ENCODE measurements at places on chromosomes 4 and X. TPM values are rescaled to one million over a fixed set of nuclear protein-coding genes. Genes with fewer than 3 reads are reported as not detected.
A peak's percentile ranks its signal among the peaks of the same experiment; 100 is the strongest.

DNA sequence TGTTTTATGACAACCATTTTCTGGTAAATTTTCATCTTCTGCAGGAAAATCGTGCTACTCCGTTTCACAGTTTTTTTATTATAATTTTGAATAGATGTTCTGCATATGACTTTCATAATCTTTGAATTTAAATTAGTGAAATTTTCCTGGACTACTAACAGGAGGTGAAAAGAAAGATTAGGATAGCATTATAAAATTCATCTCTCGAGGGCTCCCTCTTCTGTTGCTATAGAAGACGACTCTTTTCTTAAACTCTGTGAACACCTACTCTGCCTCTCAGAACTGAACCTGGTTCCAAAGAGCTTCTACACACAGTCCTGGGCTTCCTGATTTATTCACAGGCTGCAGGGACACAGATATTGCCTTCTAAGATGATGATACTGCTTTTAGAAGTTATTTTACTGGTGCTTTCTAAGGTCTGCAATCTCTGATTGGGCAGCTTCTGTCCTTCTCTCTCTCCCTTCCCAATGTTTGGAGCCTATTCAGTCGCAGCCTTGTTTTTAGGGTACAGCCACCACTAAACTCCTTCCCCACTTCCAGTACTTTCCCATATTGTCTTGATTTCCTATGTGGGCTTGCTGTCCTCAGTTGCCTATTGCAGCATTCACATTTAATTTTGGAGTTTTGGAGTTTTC, 10.1 kb upstream of the SAP30 start:
- DNase-seq: no peak

- DNase-seq: no peak
Measured at GRCh38 chrX:150329282-150329681, 33.8 kb upstream of the MAMLD1 start.

GRCh38 chr4:10734697-10735096, 50.1 kb upstream of the CLNK start:
- peak; percentile 50 for DNase-seq

DNA sequence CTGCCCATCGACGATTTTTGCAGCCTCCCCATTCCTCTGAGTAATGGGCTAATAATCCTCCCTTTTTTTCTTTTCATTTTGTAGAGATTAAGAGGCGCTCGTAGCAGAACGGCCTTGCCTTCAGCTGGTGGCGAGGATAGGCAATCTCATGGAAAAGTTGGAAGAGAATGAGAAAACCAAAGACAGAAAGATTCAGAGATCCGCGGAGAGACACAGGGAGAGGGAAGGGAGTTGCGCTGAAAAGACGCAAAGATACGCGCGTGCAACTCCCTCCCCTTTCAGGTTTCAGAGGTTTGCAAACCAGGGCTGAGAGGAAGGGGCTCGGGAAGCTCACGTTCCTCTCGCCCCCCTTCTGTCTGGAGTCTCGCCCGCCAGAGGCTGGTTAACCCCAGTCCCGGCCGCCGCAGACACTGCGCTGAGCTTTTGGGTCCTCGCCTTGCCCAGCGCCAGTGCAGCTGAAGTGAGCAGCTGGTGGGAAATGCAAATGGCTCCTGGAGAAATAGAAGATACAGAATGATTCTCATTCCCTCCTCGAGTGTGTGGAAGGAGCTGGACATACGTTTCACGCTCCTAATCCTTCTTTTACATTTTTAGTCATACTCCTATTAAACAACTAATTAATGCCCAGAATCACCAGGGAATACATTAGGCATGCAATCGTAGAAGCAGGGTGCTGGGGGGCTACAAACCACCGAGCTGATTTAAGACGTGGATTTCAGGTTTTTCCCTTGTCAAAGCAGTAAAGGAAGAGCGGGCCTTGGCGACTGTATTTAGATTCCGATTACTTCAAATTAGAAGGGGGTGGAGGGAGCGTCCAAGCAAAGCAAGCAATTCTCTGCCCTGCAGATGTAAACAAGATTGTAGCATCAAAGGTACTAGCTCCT, 16.6 kb upstream of the PITX2 start:
- DNase-seq: no peak

DNA sequence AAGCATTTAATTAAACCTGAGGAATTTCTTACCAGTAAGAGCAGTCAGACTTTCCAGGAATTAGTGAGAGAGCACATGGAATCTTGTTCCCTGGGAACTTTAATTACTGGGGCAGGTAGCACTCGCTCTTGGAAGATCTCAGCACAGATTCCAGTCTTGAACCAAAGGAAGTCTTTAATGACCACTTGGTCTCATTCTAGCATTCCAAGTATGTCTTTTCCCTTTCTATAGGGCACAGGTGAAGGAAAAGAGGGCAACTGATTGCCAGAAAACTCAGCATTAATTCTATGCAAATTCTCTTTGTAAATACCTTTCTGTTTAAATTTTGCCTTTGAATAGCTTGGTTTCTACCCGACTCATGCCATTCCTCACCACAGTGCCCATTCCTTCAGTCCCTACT, 236.6 kb downstream of the LDB2 start:
- no peak for DNase-seq

GRCh38 chrX:140821280-140821679, 111.7 kb downstream of the LINC00632 start:
- DNase-seq: no peak

- no peak for DNase-seq
Measured at GRCh38 chr4:122591196-122591595, 29.7 kb downstream of the IL21 start.

GRCh38 chr4:48093991-48094416, 40.0 kb downstream of the TXK start:
- no peak for DNase-seq

- DNase-seq: no peak
Measured at GRCh38 chrX:16368696-16369095, 201.4 kb downstream of the MAGEB17 start.

The USP26 gene
- total RNA-seq: not detected

The ENOPH1 gene
- 18.6 TPM for total RNA-seq

The CXCL8 gene
- total RNA-seq: not detected

The ADH4 gene
- total RNA-seq: not detected

The ADH1B gene
- 308 TPM for total RNA-seq

The CFAP47 gene
- total RNA-seq: not detected

The GAB3 gene
- total RNA-seq: 7.4 TPM
